Stimulated activated CD8-positive, alpha-beta memory T cell treated with anti-CD3 and anti-CD28 coated beads, Interleukin-4, amount 100 ng/mL, for 1 hour (primary cell): ENCODE measurements at places on chromosomes 1 and 21.

DNA sequence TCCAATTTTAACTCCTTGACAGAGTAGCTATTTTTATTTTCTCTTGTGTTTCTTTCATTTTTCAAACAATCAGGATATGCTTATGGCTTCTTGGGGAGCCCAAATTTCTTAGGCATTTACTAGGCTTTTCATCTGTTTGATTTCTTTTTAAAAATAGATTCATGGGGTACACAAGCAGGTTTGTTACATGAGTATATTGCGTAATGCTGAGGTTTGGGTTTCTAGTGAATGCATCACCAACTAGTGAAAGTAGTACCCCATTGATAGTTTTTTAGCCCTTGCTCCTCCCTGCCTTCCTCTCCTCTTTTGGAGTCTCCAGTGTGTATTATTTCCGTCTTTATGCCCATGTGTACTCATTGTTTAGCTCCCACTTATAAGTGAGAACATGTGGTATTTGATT, 190.7 kb downstream of the CENPF start:
- no peak for DNase-seq

DNA sequence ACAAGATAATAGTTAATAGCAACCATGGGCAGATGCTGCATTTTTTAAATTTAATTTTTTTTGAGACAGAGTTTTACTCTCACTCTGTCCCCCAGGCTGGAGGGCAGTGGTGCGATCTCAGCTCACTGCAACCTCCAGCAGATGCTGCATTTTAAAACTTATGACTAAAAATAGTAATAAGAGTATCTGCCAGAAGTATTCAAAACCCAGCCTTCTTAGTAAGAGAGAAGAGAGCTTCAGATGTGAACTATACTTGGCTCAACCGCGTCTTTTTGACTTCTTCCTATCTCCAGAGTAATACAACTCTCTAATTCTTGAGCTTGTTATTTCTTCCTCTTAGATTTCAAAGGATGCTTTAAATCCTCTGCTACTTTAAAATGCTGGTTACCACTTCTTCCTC, 4.6 kb downstream of the RPS27 start:
- no peak for DNase-seq

- no peak for DNase-seq
Observed at GRCh38 chr1:44812822-44813543, 4.7 kb downstream of the BTBD19 start.

- no peak for DNase-seq
Observed at GRCh38 chr1:200346700-200347099, 63.1 kb downstream of the ZNF281 start.

- DNase-seq = no peak
Observed at GRCh38 chr1:206568779-206569352, 43.4 kb downstream of the EIF2D start.

- DNase-seq = no peak
Observed at GRCh38 chr1:85587841-85588240, 7.3 kb downstream of the CCN1 start.

GRCh38 chr1:67209521-67209920, 43.3 kb downstream of the IL23R start:
- DNase-seq = no peak

DNA sequence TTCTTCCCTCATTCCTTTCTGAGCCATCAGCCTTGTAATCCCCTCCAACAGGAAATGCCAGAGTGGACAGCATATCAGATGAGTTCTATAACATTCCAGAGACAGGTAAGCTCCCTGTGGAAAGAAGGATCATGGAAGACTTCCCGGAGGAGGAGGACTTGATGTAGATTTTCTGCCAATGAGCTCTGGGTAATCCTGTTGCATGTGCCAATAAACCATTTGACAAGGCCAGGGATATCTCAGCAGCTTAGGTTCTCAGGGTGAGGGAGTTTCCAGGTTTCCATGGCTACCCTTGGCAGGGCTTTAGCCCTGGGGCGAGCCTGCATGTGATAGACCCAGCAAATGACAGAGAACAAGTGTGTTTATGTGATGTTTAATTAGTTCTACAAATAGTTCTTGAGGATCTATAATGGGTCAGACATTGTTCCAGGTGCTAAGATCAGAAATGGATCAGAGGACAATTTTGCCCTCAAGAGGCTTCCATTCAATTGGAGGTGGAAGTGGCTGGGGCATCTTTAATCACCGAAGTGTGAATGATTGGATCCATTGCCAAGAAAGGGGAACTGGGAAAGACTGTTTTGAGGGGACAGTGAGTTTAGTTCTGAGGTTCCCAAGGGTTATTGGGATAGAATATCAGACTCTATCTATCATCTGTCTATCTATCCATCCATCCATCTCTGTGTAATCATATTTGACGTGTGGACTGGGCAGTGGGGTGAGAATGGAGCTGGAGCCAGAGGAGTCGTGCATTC, 6.9 kb downstream of the PLA2G5 start:
- DNase-seq = no peak

DNA sequence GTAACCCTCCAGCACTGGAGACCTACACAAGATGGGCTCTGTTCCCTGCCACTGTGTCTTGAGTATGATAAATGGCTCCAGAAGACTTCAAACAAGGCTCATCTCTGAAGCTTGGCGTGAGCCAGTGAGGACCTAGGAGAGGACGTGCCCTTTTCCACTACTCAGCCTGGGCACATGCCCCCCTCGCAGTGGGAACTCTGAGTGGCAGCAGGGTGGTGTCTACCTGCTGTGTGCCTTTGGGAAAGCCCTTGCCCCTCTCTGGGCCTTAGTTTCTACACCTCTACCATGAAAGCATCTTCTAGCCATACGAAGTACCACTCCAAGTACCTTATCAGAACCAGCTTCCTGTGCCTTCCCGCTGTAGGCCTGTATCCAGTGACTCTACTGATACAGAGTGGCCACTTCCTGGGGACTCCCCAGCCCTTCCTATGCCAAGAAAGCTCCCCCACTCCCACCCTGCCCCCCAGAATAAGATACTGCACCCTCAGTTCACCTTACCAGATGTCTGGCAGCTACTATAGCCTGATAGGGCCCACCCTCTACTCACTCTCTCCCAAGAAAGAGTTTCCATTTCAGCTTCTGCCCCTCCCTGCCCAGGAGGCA, 3.1 kb upstream of the MOB3C start:
- no peak for DNase-seq

DNA sequence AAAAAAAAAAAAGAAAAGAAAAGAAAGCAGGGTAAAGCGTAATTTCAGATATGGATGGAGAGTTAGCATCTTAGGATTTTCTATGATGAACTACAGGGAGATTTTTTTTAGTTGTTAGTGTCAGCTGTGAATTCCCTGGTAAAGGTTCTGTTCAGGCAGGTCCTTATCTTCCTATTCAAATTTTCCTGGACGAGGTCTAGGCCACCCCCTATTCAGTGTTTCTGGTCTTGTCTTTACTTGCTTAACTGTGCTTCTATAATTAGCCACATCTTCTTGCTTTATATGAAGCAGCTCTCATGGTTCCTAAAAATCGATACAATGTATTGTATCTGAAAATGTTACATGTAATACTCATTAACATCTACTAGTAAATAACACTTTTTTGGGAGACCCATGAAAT, 157.8 kb downstream of the LHX8 start:
- DNase-seq = no peak

- DNase-seq = no peak
Observed at GRCh38 chr1:188363943-188364342, 1535.2 kb downstream of the PLA2G4A start.

- DNase-seq = no peak
Observed at GRCh38 chr1:164667001-164667400, 108.0 kb downstream of the PBX1 start.

GRCh38 chr1:32111789-32112188, 3.9 kb downstream of the KPNA6 start:
- no peak for DNase-seq

DNA sequence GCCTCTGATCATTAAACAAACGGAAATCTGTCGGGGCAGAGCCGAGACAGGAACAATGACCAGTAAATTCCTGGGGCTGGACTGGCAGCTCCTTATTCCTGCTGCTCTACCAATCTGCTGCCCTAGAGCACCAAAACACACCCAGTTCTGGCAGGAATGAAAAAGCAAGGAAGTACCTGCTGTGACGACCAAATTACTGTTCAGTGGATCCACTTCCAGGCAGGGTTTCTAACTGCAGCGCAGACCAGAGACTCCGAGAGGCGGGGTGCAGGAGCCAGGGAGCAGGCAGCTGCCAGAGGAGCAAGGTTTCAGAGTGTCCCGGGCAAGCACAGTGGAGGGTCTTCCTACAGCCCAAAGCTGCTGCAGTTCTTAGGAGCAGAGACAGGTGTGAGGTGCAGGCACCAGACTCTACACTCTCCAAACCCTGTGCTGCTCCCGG, 32.4 kb downstream of the KANK4 start:
- no peak for DNase-seq

GRCh38 chr1:17920881-17921640, 165.9 kb downstream of the ACTL8 start:
- no peak for DNase-seq

GRCh38 chr21:41778930-41779600, 12.2 kb upstream of the RIPK4 start:
- DNase-seq = no peak

DNA sequence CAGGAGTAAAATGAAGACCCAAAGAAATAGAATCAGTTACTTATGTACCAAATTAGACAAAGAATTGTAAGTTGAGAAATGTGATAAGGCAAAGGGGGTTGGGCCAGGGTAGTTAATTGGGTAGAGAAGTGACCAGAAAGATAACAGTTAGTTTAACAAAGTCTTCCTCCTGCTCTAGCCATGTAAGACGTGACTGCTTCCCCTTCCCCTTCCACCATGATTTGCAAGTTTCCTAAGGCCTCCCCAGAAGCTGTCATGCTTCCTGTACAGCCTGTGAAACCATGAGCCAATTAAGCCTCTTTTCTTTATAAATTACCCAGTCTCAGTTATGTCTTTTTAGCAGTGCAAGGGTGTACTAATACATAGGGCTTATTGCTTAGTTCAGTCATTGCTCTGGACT, 142.0 kb upstream of the PDE4B start:
- DNase-seq = no peak

DNA sequence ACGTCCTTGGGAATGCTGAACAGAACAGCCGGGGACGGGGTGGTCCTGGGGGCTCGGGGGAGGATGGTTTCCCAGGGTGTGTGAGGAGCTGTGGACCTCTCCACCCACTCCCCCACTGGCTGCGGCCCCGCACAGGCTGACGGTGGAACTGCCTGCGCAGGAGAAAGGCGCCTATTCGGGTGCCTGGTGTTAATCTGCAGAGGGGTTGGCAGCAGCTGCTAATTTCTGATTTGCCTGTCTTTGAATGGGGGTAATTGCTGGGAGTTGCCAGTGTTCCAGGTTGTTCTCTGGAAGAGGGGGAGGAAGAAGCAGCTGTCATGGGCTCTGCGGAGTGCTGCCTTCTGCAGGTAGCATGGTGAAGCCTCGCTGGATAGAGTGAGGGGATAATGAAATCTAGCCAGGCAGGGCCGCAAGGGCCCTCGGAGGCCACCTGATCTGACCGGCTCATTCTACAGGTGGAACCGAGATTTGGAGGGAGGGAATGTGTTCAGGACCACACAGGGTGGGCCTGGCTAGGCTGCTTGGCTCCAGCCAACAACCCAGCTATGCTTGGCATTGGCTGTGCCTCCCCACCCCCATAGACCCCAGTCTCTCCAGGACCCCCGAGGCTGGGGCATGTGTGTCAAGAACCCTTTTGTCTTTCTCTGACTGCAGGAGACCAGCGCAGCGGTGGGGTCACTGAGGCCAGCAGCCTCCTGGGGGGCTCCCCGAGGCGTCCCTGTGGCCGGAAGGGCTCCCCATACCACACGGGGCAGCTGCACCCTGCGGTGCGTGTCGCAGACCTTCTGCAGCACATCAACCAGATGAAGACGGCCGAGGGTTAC, 67.1 kb downstream of the PTPRU start:
- DNase-seq = no peak
